Kidney capillary endothelial cell (primary cell): ENCODE measurements at places on chromosomes 6 and 20.
A peak's percentile ranks its signal among the peaks of the same experiment; 100 is the strongest.

- no peak for DNase-seq
These were observed 23.0 kb upstream of the IPCEF1 start for GRCh38 chr6:154379585-154379984.

- DNase-seq: no peak
These were observed 214.9 kb upstream of the CST7 start for GRCh38 chr20:24734139-24734538.

- no peak for DNase-seq
These were observed 216.4 kb downstream of the UNC5CL start for GRCh38 chr6:40822619-40823018.

GRCh38 chr6:14058029-14058695, 59.4 kb upstream of the CD83 start:
- DNase-seq: no peak

DNA sequence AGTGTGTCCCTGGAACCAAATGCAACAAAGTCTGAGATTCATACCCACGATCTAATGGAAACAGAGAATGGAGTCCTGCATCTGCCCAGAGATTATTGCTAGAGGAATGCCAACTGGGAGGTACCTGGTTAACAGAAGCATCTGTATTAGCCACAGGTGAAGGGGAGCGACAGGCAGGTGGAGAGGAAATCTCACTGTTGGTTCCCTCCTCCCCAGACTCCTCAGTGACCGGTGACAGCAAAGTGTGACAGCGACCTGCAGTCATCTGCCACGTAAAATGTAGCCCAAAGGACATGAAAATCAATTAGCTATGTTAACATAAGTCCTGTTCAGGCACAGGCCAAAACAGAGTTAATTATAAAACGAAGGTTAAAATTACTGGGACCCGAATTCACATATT, 336.6 kb downstream of the SYNE1 start:
- DNase-seq: no peak

GRCh38 chr6:90610301-90610750, 23.5 kb upstream of the MAP3K7 start:
- peak; percentile 38 for DNase-seq

DNA sequence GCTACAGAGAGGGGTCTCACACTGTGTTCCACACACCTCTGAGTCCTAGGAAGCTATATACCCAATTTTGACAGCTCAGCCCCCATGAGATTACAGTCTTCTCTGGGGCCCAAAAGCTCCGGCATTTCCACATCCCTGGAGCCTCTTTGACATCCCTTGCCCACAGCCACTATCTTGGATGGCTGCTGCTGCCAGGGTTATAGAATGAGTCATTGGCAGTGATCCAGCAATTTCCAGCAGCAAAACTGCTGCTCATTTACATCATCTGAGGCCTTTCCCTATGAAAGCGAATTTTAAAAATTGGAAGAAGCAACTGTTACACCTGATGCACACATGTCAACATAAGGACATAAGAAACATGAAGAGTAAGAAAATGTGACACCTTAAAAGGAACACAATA, 590.7 kb downstream of the MEI4 start:
- DNase-seq: peak; percentile 13

- DNase-seq: no peak
These were observed 192.2 kb upstream of the DTNBP1 start for GRCh38 chr6:15854826-15855710.

DNA sequence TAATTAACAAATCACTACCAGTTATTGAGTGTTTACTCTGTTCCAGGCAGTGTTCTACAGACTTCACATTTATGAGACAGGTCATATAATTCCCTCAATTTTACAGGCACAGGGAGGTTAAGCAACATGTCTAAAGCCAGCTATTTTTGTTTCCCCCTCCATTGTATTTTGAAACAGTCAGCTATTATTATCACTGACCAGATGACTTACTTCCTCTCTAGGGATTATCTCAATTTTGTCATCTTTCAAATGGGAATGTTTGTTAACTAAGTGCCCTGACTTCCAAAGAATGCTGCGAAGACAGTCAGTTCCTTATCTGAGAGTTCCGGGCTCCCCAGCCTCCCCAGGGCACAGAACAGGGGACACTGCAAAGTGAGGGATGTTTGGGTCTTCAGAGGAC, 5.6 kb upstream of the CNPY3 start:
- peak; percentile 48 for DNase-seq
